ENCODE measurements at places on chromosomes 4 and X.

- DNase-seq, result no peak
These were observed 6.6 kb upstream of the CPLX1 start for GRCh38 chr4:832536-832935.

- DNase-seq, result peak; percentile 16
These were observed 401.8 kb downstream of the PABPC4L start for GRCh38 chr4:133799717-133800315.

- DNase-seq, result no peak
These were observed 50.1 kb upstream of the ACSL4 start for GRCh38 chrX:109782994-109783700.

DNA sequence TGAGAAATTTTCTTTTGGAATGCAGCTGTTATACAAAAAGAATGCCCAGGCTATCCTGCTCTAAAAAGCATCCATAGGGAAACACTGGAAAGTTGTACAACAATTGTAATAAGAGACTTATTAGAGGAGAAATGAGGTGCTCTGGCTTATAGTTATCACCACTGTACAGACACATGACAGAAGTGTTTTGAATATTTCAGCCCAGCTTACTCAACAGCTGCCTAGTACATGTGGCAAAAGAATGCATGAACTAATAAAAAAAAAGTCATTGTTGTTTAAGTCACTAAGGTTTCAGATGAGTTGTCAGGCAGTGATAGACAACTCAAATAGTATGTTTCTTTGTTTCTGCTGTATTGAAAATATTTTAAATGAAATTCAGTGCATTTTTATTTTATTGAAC lies 307.7 kb downstream of the GPM6A start:
- no peak for DNase-seq

DNA sequence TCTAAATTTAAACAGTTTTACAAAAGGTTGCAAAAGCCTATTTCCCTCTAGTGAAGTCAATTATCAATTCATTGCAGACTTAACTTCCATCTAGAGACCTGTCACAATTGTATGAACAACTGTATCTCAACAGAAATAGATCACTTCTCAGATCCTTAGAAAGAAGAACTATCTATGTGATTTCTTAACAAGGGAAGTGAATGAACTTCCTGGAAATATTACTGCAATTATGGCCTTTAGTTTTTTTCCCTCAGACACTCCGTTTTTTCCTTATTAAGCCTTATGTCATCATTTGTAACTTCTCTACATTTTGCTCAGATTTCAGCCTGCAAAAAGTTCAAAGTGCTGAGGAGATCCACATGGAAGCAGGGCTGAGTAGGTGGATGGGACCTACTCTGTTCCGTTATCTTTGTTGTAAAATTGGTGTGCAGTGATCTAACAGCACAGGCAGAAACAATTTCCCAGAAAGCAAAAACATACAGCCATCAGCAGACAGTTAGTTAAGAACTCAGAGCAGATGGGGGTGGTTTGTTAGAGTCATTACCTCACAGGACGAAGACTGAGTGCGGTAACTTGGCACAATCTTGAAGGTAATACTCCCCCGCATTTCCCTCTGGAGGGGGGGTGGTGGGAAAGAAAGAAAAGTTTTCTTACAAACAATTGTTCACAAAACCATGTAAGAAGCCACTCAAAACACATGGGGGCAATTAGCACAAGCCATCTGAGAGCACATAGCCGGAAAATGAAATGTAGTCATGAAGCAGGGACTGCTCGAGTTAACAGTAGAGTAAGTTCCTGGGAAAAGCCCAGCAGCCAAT lies 112.3 kb downstream of the NYX start:
- DNase-seq, result no peak

DNA sequence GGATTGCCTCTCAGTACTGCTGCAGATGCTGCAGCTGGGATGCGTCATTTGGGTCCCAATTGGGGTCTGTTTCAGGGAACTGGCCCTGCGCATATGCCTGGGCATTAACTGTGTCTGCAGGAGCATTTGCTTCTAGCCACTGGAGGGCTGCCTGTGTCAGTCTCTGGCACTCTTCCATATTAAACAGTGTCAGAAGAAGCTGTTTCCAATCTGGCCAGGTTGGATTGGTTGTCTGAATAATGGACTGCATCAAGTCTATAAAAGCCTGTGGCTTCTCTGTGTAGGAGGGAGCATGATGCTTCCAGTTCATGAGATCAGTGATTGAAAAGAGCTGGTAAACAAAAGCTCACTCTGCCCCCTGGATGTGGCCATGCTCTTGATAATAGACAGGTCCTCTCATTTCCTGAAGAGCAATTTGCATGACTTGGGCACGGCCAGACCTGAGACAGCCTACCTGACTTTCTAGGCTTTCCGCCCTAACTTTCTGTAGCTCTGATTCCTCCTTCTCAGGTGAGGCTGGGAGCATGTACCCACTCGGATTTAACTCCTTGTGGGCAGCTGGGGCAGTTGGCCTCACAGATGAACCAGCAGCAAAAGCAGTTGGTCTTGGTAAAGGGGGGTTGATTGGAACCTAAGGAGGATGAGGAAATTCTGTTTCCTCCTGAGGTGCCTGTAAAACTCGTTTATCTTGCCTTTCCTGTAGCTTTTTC lies 29.2 kb downstream of the SULT1E1 start:
- DNase-seq, result peak; percentile 26

GRCh38 chrX:15973946-15974345 lies 119.3 kb upstream of the AP1S2 start:
- DNase-seq, result no peak

GRCh38 chr4:119746951-119747350 lies 118.3 kb upstream of the PDE5A start:
- no peak for DNase-seq

DNA sequence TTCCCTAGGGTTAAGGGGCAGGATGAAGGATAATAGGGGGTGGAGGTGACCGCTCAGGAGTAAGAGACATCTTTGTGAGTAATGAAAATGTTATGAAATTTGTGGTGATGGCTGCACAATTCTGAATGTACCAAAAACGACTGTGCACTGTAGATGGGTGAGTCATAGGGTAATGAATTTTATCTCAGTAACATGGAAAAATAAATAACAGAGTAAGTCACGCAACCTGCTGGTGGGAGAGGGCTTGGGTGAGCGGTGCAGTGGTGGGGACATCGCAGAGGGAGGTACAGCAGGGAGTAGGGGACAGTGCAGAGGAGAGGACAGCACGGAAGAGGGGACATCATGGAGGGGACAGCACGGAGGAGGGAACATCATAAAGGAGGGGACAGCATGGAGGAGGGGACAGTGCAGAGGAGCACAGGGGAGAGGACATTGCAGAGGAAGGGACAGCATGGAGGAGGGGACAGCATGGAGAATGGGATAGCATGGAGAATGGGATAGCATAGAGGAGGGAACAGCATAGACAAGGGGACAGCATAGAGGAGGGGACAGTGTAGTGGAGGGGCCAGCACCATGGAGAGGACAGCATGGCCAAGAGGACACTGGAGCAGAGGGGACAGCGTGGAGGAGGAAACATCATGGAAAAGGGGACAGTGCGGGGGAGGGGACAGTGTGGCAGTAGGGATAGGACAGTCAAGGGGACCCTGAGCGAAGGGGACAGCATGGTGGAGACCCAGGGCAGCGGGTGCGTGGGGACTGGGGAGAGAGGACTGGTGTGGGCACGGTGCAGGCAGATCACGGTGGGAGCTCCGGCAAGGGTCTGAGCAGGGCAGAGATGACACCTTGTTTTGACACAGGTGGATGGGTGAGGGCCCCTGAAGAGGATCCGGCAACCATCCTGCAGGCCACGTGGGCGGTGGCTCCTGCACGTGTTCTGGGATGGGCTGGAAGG lies 68.5 kb upstream of the MXD4 start:
- no peak for DNase-seq

DNA sequence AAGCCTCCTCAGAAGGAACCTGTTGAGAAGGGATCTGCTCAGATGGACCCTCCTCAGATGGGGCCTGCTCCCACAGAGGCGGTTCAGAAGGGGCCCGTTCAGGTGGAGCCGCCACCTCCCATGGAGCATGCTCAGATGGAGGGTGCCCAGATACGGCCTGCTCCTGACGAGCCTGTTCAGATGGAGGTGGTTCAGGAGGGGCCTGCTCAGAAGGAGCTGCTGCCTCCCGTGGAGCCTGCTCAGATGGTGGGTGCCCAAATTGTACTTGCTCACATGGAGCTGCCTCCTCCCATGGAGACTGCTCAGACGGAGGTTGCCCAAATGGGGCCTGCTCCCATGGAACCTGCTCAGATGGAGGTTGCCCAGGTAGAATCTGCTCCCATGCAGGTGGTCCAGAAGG lies 22.9 kb downstream of the REST start:
- no peak for DNase-seq

DNA sequence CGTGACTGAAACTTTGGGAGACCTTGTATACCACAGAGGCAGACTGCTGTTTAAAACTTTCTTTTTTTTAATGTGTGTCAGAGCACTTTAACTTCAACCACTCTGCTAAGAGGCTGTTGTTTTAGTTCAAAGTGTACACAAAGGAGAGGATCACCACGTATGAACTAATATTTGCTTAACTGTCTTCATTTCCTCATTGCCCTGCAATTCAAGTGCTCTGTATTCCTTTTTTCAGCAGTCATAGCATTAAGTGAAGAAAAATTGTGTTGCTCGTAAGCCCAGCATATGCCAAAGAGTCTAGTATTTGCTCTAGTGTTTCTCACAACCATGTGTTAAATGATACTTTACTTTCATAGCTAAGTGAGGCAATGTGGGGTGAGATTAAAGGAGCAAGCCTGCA lies 63.0 kb upstream of the HHIP start:
- no peak for DNase-seq
